ENCODE measurements at places on chromosomes 5 and 9. TPM values are rescaled to one million over a fixed set of nuclear protein-coding genes. Genes with fewer than 3 reads are reported as not detected.

GRCh38 chr5:68303038-68303738 is 87.6 kb downstream of the PIK3R1 start:
- peak; percentile 75 for DNase-seq

DNA sequence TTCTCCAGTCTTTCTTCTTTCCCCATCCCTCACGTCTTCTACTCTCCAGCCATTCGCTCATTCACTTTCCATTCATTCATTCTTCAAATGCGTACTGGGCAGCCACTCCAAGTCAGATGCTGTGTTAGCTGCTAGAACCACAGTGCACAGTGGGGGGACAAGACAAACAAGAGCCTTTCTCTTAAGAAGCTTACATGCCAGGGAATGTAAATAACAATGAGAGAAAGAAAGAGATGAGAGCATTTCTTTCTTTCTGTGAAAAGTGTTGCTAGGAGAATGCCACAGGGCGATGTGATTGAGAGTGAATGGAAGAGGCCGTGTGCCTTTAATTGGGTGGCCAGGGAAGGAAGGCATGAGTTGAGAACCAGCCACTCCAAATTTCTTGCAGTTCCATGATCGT is 46.3 kb upstream of the SMIM23 start:
- no peak for DNase-seq

DNA sequence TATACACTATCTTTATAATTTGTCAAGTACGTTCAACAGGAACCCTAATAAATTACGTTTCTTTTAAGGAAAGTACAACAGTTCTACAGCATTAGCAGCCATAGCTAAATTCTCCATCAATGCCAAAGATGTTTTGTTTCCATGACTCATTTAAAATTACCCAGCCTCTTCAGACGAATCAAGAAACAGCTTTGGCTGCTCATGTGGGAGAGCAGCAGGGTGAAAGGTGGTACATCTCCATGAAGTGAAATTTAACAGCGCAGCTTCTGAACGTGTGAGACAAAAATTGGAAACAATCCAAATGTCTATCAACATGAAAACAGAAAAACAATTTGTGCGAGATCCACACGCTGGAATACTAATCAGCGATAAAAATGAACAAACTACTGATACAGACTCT is 327.3 kb upstream of the CDH6 start:
- DNase-seq: no peak

GRCh38 chr5:77397686-77398292 is 94.3 kb downstream of the WDR41 start:
- DNase-seq: no peak

DNA sequence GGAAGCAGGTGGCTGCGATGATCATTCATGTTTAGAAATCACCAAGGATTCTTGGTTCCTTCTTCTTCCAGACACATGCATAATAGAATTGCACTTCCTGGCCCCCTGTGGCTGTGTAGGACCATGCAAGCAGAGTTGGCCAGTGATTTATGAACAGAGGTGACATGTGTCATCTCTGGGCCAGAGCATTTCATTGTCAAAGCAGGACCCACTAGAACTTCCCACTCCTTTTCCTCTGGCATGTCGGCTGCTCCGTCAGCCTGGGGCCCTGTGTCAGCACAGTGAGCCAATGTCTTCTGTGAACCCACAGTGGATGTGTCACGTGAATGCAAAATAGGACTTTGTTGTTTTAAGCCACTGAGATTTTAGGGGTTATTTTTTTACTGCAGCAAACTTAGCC is 59.2 kb downstream of the HSD17B3 start:
- DNase-seq: no peak

DNA sequence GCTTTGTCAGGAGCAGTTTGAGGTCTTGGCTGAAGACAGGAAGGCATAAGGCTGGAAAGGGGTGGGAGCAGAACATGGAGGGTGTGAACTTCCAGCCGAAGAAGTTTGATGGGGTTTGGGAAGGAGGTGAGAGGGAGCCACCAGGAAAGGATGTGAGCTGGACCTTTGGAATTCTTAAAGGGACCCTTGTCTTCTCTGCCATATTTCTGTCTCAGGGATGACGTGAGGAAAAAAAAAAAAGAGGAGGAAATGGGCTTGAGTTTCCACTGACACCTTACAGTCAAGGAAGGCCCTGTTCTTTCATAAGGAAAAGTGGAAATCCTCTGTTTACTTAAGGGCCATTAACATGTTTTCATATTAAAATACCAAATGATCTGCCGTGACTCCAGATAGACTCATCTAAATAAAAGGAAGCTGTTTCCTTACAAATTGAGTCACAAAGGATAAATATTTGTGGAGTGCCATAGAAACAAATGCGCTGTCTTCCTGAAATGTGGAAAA is 132.1 kb downstream of the PALM2AKAP2 start:
- DNase-seq: peak; percentile 94

- DNase-seq: no peak
Observed at GRCh38 chr9:133205996-133206931, 2.8 kb downstream of the OBP2B start.

DNA sequence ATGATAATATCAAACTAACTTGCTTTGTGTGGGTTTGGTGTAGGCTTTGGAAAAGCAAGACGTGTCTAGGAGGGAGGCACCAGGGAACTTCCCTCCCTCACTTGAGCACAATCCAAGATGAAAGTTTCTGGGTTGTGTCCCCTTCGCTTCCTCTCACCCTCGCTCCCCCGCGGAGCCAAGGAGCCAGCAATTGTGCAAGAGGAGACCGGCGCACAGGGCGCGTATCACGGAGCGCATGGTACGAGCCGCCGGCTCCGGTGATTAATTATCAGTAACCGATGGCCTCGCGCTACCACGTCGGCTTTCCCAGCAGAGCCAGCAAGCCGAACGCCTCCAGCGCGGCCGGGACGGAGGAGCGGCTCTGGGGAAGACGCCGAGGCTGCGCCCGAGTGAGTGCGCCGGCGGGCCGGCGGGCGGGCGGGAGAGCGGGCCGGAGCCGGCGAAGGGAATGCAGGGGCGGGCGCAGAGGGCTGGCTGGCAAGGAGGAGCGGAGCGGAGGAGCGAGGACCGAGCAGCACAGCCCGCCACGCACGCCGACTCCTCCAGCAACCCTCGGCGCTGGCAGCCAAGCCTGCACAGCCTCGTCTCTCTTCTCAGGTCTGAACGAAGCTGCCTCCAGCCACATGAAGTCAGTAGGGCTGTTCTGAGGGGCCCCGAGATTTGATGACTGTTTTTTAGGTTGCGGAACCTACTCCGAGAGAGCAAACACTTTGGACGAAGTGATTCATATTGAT is 143.6 kb downstream of the BNC2 start:
- DNase-seq: peak; percentile 80

Gene RAD1
- 79.0 TPM for total RNA-seq

GRCh38 chr5:3891113-3891512 is 295.5 kb downstream of the IRX1 start:
- no peak for DNase-seq

GRCh38 chr9:136668983-136669790 is 6.5 kb downstream of the EGFL7 start:
- no peak for DNase-seq

Gene STK32A
- total RNA-seq: 0.39 TPM

DNA sequence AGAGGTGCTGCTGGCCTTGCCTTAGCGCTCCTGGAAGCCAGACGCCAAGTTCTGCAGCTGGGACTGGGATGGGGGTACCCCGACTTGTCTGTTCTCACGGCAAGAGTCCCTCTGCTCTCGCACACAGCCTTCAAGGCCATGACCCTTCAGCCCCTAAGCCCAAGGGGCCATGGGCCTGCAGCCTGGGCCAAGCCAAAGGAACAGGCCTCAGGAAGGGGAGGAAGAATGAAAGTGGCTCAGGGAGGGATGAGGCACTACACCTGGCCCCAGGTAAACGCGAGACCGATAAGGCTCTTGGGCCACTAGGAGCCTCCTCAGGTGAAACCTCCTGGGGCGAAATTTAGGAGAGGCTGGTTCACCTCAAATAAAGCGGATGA is 3.9 kb downstream of the EBF1 start:
- DNase-seq: no peak

Gene FOXI1
- total RNA-seq: not detected

Gene CTSL
- 134 TPM for total RNA-seq

GRCh38 chr5:600886-601541 is 11.1 kb upstream of the CEP72 start:
- no peak for DNase-seq

Gene IFNE
- total RNA-seq: 0.43 TPM

- DNase-seq: no peak
Observed at GRCh38 chr9:34121996-34122395, 4.5 kb downstream of the DCAF12 start.

DNA sequence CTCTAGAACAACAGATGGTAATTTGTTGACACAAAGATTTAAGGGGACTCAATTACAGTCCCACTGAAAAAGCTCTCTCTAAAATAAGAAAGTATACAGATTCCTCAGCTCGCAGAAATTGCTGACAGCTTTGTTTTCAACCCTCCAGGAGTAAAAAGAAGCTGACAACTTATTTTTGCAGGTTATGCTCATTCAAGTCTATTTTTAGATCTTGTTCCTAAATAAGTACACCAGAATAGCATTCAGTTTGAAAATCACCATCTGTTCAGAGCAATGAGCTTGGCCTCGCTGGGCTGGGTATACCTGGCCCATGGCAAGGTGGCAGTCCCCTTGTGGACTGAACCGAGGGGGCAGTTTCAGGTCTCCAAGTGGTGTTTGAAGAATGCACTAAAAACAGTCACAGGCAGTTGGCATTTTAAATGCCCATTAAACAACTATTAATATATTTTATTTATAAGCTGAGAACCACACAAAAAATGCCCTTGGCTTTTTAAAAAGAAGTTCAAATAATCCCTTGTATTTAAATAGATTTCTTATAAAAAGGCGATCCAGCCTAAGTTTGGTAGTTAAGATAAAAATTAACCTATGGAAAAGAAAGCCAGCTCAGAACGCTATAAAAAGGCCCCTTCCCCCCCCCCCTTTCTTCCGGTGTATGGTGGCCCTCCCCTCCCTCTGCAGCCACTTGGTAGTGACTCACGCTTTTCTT is 169.2 kb downstream of the AUH start:
- peak; percentile 15 for DNase-seq

Gene QRFP
- total RNA-seq: not detected

- peak; percentile 10 for DNase-seq
Observed at GRCh38 chr5:61362796-61363368, 30.8 kb downstream of the ZSWIM6 start.

DNA sequence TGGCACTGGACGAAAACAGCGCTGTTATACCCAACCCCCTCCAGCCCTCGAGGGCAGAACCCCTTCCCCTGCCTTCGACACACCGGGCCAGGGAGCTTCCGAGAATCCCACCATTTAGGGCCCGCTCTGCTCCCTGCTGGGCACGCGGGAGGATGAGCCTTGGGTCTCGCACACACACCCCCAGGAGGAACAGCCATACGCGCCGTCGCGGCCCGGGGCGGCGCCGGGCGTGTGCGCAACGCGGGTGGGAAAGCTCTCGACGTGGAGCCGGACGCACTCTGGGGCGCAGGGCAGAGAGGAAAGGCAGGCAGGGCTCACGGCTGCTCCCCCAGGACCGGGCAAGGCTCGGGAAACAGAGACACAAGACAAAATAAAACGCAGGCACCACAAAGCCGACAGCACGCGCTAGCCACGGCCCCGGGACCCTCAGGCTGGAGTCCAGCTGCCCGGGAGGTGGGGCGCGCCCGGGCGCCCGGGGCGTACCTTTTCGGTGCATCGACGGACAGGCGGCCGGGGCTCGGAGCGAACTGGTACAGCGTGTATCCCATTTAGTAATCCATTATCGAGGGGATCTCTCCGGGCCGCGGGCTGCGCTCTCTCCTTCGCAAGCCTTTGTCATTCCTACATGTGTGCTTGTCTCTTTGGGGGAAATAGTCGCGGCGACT is 789 bp downstream of the SEMA6A start:
- DNase-seq: peak; percentile 8

DNA sequence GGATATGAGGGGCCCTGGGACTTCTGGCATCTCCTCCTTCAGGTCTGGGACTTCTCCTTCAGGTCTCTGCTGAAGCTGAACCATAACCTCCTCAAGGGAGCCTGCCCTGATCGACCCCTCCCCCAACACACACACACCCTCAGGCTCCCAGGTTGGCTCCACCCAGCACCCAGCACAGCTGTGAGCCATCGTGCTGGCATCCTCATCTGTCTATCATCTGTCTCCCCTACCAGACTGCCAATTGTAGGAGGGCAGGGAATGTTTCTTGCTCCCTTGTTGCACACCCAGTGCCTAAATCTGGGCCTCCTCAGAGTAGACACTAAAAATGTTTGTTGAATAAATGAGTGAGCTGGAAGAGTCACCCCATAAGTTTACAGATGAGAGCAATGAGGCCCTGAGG is 71.4 kb downstream of the LRSAM1 start:
- DNase-seq: peak; percentile 63

GRCh38 chr9:130936285-130937117 is 2.5 kb downstream of the FIBCD1 start:
- DNase-seq: no peak

Gene STRBP
- 14.5 TPM for total RNA-seq

- DNase-seq: no peak
Observed at GRCh38 chr5:122965111-122965510, 71.4 kb downstream of the PPIC start.

Gene RANBP17
- 8.4 TPM for total RNA-seq

DNA sequence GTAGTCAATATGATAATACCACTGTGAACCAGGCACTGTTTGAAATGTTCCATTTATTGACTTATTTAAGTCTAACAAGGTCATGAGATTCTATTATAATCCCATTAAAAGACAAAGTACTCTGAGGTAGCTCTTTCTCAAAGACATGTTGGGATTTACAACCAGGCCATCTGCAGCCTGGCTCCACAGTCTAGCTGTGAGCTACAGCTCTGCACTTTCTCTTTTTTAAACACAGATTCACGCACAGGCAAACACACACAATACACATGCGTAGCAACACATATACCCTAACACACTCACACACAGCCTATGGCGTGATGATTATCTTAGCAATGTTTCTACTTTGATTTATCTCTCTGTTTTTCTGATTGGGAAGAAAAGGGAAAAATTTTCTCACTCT is 174.3 kb downstream of the PRR16 start:
- no peak for DNase-seq

Measured in HT1080 (cell line).